Left lobe of liver (tissue), 2 donors: ENCODE measurements at places on chromosomes 12 and 14.

GRCh38 chr14:104657101-104657524, 32.3 kb upstream of the INF2 start:
- DNase-seq = no peak

DNA sequence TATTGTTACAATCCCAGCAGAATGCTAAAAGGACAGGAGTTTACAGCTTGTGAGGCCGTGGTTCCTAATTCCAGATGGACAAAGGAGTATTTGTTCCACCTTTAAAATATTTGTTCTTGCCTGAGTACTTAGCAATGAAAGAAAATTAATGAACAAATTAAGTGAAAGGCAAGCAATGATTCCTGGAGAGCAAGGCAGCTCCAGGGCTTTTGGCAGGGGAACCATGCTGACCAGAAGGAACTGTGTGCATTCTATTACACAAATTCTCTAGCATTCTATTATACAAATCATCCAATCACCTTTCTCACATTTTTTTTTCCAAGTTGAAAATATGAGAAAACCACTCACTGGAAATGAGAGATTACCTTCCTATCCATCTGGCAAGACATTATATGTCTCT, 1.8 kb upstream of the BMAL2 start:
- DNase-seq = no peak

DNA sequence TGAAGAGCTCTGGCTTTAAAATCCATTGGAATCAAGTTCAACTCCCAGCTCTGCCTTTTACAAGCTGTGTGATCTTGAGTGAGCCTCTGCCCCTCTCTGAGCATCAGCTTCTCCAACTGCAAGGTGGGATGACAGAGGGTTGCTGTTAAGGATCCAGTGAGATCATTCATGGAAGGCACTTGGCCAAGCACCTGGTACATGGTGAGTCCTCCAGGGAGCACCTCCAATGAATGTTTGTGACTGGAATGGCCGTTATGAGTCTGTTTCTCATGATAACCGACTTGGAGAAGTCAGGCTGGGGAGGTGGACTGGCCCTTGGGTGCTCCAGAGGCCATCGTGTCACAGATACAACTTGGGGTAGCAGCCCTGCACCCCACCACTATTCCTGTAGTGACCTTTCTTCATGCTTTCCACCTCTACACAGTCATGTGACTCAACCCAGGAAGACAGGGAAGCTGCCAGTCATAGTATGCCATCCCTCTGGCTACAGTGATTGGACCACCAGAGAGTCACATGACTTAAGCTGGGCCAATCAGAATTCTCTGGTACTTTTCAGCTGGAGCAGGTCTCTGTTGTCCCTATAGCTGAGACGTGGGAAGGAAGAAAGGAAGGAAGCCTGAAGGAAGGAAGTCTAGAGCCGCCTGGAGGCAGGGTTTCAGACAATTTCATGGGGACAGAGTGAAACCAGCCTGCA, 146.5 kb upstream of the MYL2 start:
- no peak for DNase-seq

DNA sequence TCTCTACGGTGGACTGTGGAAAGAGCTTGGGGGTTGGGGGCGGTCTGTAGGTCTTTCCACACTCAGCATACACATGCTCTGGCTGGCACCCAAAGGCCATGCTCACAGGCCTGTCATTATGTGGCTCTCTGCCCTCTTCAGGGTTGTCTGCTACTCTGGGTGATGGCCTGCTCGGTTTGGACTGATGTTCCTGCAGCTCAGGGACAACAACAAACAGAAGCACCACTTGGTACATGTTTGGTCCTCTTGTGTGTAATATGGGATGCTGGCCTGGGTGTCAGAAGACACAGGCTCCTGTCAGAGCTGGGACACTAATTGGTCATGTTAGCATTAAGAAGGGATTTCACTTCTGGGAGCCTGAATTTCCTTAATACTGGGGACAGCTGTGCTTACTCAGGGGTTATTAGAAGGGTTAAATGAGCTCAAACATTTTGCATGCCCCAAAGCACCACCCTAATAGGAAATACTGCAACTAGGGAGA, 32.7 kb upstream of the SELPLG start:
- DNase-seq = peak; percentile 90

DNA sequence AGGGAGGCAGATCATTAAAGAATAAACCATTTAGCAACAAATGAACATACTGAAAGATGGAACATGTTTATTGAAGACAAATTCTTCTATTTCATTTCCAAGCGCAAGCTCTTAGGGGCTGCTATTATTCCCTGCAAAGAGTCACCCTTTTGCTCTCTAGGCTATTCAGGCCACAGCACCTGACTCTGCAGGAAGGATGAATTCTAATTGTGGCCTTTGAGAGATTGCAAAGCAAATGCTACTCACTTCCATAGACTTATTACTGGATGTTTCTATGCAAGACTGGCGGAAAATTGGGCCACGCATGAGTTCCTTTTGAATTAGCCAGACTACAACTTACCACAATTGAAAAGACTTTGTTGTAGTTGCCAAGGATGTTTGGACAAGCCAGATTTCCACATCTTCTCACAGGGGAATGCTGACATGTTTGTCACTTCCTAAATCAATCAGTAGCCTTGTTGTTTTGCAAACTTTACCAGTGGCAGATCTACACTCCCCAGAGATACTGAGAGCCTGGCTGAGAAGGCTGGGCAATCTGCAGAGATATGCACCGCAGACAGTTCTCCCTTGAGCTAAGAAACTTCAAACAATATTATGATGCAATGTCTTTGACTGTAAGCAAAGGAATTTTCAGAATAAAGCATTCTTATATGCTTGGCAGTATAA, 334.3 kb upstream of the SYT1 start:
- no peak for DNase-seq
